Ureter (tissue), 1 donor: ENCODE measurements at places on chromosomes 13 and 19.

GRCh38 chr13:30431269-30431940 is 9.1 kb downstream of the UBE2L5 start:
- no peak for DNase-seq

DNA sequence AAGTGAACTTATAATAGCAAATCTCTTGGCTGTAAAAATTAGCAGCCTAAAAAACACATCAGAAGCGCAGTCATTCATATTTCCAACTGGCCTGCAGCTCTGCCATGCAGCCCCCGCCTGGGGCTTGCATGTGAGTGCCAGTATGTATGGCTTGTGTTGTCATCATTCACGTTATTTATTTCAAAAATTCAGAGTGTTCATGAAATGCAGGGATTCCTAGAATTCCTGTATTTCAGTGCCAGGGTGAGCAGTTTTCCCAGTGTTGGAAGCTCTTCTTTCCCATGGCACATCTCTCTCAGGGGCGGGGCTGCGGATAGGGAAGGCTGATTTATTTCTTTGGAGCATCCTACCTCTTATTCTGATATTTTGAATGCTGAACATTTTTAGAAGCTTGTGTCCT is 234.6 kb downstream of the FGF9 start:
- DNase-seq: no peak

DNA sequence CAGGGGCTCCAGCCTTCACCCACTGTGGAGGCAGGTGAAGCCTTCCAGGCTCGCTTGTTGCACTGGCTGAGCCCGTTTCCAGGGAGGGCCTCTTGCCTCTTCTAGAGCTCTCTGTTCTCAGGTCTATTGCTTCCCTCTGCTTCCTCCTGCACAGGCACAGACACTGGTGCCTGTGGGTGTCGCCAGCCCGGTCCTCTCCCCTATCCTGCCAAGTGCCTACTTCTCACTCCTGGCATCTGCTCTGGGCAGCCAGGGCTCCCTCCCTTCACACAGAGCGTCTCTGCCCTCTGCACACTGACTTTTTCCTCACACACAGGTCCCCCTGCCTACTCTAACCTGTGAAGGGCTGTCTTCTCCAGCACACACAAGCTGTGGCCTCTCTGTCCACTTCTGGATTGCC is 60.3 kb downstream of the SLC7A9 start:
- DNase-seq: no peak

DNA sequence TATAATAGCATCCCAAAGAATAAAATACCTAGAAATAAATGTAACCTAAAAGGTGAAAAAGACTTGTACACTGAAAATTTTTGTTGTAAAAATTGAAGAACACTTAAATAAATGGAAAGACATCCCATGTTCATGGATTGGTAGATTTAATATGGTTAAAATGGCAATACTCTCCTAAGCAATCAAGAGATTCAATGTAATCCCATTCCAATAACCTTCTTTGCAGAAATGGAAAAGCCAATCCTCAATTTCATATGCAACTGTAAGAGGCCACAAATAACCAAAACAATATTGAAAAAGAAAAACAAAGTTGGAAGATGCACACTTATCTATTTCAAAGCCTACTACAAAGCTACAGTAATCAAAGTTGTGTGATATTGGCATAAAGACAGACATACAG is 17.7 kb downstream of the DZIP1 start:
- DNase-seq: no peak
